Activated CD4-positive, alpha-beta memory T cell treated with anti-CD3 and anti-CD28 coated beads for 36 hours (primary cell): ENCODE measurements at places on chromosomes 7 and 10. TPM values are rescaled to one million over a fixed set of nuclear protein-coding genes. Genes with fewer than 3 reads are reported as not detected.

GRCh38 chr10:73589563-73590126 is 1.5 kb downstream of the USP54 start:
- H3K4me1 ChIP-seq: peaks cover 15% of the 10 kb centered on the region
- H3K27me3 ChIP-seq: no peaks in the 10 kb centered on the region
- H3K4me3 ChIP-seq: no peak overlapping the region

DNA sequence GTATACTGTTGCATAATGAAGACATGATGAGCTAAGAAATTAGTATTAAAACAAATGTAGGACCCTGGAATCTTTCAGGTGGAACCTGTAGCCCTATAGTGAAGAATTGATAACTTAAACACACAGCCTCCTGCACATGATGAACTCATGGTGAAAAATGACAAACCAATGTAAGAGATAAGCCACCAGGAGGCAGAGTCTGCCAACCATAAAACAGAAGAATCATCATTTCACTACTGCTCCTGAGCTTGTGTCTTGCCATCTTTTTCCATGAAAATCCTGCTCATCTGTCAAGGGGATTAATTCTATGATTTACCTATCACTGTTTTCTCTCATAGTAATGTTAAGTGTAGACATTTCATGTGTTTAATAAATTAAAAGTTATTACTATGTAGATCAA is 363.9 kb downstream of the MALRD1 start:
- H3K27me3 ChIP-seq: no peaks in the 10 kb centered on the region
- no peak for DNase-seq
- no peaks in the 10 kb centered on the region for H3K4me1 ChIP-seq
- H3K4me3 ChIP-seq: no peak overlapping the region
- H3K27ac ChIP-seq: no peak overlapping the region

DNA sequence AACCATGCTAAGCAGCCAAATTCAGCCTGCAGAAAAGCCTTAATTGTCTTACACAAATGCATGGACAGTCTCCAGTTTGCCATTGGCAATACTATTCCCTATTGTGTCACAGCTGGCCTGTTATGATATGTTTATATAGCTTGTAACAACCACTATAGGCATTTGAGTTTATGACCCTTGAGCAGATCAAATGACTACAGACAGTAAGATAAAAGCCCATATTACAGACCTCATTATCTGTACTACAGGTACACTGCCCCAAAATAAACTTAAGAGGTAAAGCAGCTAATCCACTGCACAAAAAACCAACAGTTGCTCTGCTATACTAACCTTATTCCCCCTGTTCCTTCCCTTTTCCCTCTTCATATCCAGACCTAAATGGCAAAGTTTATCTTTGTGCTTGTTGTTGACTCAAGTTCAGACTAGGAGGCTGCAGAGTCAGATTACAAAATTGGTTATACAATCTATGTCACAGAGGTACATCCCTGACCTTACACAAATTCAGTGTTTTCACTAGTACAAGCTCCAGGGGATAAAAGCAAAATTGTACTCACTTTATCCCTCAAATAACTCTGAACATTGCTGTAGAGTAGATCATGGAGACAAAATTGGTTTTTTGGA is 218.4 kb downstream of the GRM8 start:
- no peaks in the 10 kb centered on the region for H3K4me1 ChIP-seq
- H3K27ac ChIP-seq: no peak overlapping the region
- no peak overlapping the region for H3K4me3 ChIP-seq

The ADRB1 gene
- not detected for total RNA-seq

The POLR3A gene
- 16.6 TPM for total RNA-seq
